Activated T-cell treated with anti-CD3 and anti-CD28 coated beads, Interleukin-2, amount 50 U/mL, for 24 hours (primary cell): ENCODE measurements at places on chromosomes 12 and 14.

GRCh38 chr12:82797480-82797879, 110.8 kb downstream of the TMTC2 start:
- no peaks in the 10 kb centered on the region for H3K36me3 ChIP-seq
- H3K27ac ChIP-seq, result no peak overlapping the region
- H3K4me3 ChIP-seq, result no peak overlapping the region
- no peaks in the 10 kb centered on the region for H3K27me3 ChIP-seq
- no peaks in the 10 kb centered on the region for H3K4me1 ChIP-seq
- no peak for DNase-seq

- H3K4me3 ChIP-seq, result no peak overlapping the region
- H3K27me3 ChIP-seq, result peaks cover 1% of the 10 kb centered on the region
- no peak for DNase-seq
- H3K27ac ChIP-seq, result no peak overlapping the region
Measured at GRCh38 chr12:120984351-120984898, 6.1 kb downstream of the HNF1A start.

DNA sequence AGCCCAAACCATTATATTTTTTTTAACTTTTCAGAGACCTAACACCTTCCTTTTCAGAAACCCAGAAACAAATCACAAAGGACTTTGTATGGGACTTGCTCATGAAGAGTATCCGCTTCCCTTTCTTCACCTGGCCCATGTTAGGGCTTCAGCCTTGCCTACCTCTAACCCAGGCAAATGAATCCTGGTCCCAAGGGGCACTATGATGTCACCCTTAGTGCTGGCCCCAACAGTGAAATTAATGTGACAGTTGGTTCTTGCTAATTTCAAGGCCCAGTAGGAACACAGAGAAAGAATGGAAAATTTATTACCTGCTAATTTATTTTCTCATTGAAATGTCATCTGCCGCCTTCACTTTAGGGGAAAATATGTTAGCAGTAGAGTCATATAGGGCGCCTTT, 179.8 kb upstream of the NRXN3 start:
- H3K4me1 ChIP-seq, result no peaks in the 10 kb centered on the region
- H3K4me3 ChIP-seq, result no peak overlapping the region
- no peak for DNase-seq
- H3K36me3 ChIP-seq, result no peaks in the 10 kb centered on the region
- no peak overlapping the region for H3K27ac ChIP-seq

DNA sequence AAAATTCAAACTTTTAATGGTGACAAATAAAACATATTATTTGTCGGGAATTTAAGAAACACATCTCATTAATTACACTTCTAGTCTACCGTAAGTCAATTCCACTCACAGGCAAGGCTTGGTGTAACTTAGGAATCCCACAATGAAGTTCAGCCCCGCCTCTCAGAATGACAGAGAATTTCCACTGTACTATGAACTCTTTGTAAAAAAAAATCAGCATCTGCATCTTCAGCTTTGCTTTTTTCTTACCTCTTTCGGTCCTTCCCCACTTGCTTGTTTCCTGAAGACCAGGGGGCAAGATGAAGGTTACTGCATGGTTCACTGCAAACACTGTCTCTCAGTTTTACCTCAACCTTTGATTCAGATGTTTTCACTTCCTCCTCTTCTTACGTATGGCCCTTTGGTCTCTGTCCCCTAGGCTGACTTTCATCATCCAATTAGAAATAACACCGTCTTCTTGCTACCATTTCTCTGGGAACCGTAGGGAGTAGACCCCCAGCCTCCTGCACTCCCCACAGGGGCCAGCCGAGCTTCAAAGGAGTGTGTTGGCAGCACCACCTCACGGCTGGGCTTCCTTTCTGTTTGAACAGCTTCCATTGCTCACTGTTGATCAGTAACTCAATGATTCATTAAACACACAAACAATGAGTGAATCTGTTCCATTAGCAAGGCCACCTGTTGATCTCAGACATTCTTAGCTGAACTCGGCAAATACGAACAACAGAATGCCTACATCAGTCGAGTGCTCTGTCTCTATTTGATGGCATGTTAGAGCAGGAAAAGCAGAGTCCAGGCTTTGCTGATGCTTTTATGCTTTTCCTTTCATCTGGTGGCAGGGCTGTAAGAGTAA, 343.0 kb downstream of the BMP4 start:
- H3K27me3 ChIP-seq, result no peaks in the 10 kb centered on the region
- H3K36me3 ChIP-seq, result no peaks in the 10 kb centered on the region
- no peaks in the 10 kb centered on the region for H3K4me1 ChIP-seq
- no peak overlapping the region for H3K4me3 ChIP-seq
- peak overlapping the region; percentile 46 for H3K27ac ChIP-seq

- no peaks in the 10 kb centered on the region for H3K27me3 ChIP-seq
- H3K36me3 ChIP-seq, result no peaks in the 10 kb centered on the region
- no peak overlapping the region for H3K27ac ChIP-seq
- H3K4me3 ChIP-seq, result no peak overlapping the region
- DNase-seq, result no peak
Measured at GRCh38 chr12:20646239-20646827, 48.8 kb upstream of the SLCO1C1 start.

DNA sequence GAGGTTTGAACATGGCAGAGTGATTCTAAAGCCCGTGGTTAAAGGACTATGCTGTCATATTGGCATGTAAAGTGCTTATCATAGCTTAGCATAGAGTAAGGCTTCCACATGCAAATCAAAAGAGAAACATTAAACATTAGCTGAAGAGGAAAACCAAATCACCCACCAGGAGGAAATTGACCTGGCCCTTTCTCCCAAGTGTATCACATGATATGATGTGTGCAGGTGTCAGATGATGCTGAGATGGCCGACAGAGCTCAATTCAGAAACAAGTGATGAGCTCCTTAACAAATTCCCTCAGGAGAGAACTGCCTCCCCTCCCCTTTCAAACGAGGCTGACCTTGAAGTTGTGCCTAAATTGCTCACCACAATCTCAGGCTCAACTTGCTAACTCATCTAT, 217.1 kb upstream of the BTG1 start:
- DNase-seq, result no peak
- H3K4me3 ChIP-seq, result peak overlapping the region; percentile 72
- no peaks in the 10 kb centered on the region for H3K27me3 ChIP-seq
- peaks cover 36% of the 10 kb centered on the region for H3K36me3 ChIP-seq

GRCh38 chr14:20754308-20754707, 8.6 kb downstream of the EDDM3A start:
- H3K4me1 ChIP-seq, result no peaks in the 10 kb centered on the region
- no peak overlapping the region for H3K4me3 ChIP-seq
- H3K36me3 ChIP-seq, result no peaks in the 10 kb centered on the region
- no peak overlapping the region for H3K27ac ChIP-seq
- DNase-seq, result no peak

- no peak for DNase-seq
- H3K27me3 ChIP-seq, result no peaks in the 10 kb centered on the region
- peaks cover 12% of the 10 kb centered on the region for H3K36me3 ChIP-seq
- H3K4me1 ChIP-seq, result peaks cover 17% of the 10 kb centered on the region
- no peak overlapping the region for H3K27ac ChIP-seq
Measured at GRCh38 chr14:73397810-73398209, 60.5 kb downstream of the NUMB start.

- H3K4me1 ChIP-seq, result no peaks in the 10 kb centered on the region
- H3K4me3 ChIP-seq, result no peak overlapping the region
- peaks cover 47% of the 10 kb centered on the region for H3K27me3 ChIP-seq
- H3K36me3 ChIP-seq, result no peaks in the 10 kb centered on the region
- no peak for DNase-seq
Measured at GRCh38 chr12:76871082-76871481, 7.7 kb downstream of the CSRP2 start.

- no peak overlapping the region for H3K27ac ChIP-seq
- H3K4me1 ChIP-seq, result peaks cover 9% of the 10 kb centered on the region
- peaks cover 13% of the 10 kb centered on the region for H3K36me3 ChIP-seq
- H3K4me3 ChIP-seq, result no peak overlapping the region
Measured at GRCh38 chr12:93862424-93862823, 185.2 kb downstream of the CRADD start.

DNA sequence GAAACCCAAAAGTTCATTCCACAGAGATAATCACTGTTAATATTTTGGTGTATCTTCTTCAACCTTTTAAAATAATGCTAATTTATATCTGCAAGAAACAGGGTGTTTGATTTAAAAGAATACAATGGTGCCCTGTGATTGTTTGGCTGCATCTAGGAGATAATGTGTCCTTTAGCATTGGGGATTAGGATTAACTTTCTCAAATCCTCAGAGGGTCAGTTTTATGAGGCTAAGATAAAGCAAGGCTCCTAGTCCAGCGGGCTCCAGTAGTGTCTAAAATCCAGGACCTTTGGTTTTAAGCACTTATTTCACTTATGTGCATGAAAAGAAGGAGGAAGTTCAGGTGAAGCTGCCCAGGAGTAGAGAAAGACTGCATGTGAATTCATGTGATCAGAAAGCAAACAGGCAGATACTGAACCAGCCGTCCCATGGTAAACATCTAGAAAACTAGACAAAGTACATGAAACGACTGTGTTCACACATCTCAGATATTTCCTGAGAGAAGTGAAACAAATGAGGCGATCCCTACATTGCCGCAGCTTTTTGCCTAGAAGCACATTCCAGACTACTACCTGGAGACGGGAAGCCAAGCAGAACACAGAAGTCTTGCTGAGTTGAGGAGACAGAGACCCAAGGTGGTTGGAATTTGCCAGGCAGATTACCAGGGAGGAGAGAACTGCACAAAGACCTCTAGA, 129.1 kb upstream of the MAX start:
- no peaks in the 10 kb centered on the region for H3K27me3 ChIP-seq
- H3K4me3 ChIP-seq, result no peak overlapping the region
- DNase-seq, result no peak
- H3K27ac ChIP-seq, result no peak overlapping the region

GRCh38 chr12:94418517-94418916, 41.1 kb downstream of the CEP83 start:
- H3K4me3 ChIP-seq, result no peak overlapping the region
- no peaks in the 10 kb centered on the region for H3K27me3 ChIP-seq
- H3K27ac ChIP-seq, result no peak overlapping the region

DNA sequence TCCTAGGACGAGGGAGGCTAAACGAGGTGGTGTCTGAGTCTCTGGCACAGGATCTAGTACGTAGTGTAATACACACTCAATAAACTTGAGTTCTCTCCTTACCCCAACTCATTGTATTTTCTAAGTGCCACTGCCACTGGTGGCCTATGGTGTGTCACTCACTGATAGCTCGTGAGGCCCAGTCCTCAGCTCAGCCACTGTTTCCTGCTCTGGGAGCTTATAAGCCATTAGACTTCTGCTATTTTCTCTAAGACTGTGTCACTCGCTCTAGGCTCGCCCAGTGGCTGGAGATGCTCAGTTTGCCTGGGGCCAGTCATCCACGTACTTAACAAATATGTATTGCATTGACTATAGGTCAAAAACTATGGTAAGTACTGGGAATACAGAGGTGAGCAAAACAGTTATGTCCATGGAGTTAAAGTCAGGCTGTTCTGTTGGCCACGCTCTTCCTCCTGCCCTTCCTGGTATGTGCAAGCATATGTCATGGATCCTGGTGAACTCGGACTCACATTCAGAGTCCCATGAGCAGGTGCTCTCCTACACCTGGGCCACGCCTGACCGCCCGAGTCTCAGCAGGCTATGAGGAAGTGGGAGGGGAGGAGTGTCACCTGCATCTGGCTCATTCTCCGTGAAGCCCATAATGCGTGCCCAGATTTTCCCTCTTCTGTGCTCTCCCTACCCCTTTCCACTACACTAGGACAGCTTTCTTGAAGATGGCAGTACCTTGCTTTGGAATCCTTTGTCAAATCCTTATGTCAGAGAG, 41.6 kb downstream of the DEGS2 start:
- H3K4me3 ChIP-seq, result no peak overlapping the region
- peaks cover 34% of the 10 kb centered on the region for H3K4me1 ChIP-seq
- no peak for DNase-seq
- peaks cover 81% of the 10 kb centered on the region for H3K36me3 ChIP-seq

DNA sequence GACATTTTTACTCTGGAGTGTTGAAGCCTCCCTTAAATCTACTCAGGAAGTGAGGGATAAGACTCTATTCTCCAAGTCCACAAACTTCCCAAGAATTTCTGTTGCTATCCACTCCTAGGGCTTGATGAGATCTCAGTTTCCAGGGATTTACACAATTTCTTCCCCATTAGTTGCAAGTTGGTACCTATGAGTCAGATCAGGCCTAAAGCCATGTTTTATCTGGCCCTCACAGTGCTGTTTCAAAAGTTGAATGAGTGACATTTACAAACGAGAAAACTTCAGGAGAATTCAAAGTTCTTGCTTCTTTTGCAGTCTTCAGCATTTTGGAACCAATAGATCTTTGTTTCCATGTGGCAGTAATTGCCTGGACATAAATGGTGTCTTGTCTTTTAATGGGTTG, 156.4 kb upstream of the SYT10 start:
- DNase-seq, result no peak
- no peaks in the 10 kb centered on the region for H3K36me3 ChIP-seq
- H3K4me1 ChIP-seq, result no peaks in the 10 kb centered on the region
- no peaks in the 10 kb centered on the region for H3K27me3 ChIP-seq

GRCh38 chr12:40225337-40225983, 663 bp downstream of the LRRK2 start:
- H3K27me3 ChIP-seq, result peaks cover 55% of the 10 kb centered on the region
- H3K27ac ChIP-seq, result no peak overlapping the region
- no peaks in the 10 kb centered on the region for H3K36me3 ChIP-seq
- peaks cover 13% of the 10 kb centered on the region for H3K4me1 ChIP-seq

GRCh38 chr14:34472706-34473279, 10.8 kb upstream of the SPTSSA start:
- H3K36me3 ChIP-seq, result no peaks in the 10 kb centered on the region
- H3K4me1 ChIP-seq, result no peaks in the 10 kb centered on the region
- no peak overlapping the region for H3K27ac ChIP-seq
- H3K27me3 ChIP-seq, result no peaks in the 10 kb centered on the region
- H3K4me3 ChIP-seq, result no peak overlapping the region

DNA sequence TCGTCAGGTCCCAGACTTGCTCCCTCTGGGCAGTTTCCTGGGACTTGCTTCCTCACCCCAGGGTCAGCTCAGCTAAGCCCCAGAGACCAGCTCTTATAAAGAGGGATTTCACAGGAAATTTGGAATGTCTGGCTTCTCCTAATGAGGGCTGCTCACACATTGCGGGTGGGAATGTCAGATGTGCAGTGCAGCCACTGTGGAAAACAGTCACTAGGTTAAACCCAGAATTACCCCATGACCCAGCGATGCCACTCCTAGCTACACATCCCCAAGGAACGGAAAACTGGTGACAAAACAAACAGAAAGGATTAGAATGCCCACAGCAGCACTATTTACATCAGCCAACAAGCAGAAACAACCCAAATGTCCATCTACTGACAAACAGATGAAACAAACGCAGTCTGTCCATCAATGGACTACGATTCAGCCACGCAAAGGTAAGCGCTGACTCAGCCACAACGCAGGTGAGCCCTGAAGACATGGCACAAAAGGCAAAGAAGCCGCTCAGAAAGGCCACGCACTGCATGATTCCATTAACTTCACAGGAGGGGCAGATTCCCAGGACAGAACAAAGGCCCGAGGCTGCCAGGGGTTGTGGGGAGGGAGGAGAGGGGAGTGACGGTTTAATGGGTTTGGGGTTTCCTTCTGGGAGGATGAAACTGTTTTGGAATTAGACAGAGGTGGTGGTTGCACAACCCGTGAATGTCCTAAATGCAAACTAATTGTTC, 63.0 kb downstream of the NCOR2 start:
- DNase-seq, result no peak
- H3K4me3 ChIP-seq, result no peak overlapping the region
- H3K27ac ChIP-seq, result no peak overlapping the region

GRCh38 chr14:74464785-74465184, 28.3 kb downstream of the NPC2 start:
- DNase-seq, result no peak
- no peaks in the 10 kb centered on the region for H3K4me1 ChIP-seq
- no peak overlapping the region for H3K27ac ChIP-seq
- peaks cover 6% of the 10 kb centered on the region for H3K27me3 ChIP-seq
- H3K4me3 ChIP-seq, result no peak overlapping the region
